ENCODE measurements at places on chromosomes 1 and 21.

DNA sequence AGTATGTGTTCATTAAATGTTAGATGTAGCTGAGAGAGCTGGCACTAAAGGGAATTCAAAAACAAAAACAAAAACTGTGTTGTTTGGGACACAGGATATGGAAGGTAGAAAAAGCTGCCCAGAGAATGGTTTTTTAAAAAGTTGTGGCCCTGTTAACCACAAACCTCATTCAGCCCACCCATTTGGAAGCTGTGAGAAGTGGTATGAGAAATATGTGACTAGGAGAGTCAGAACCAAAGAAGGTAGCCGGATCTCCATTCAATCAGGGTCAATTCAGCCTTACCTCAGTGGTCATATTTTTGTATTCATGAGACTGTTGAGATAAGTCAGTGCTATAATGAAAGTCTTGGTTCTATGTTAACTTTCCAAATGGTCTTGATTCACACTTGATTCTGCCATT lies 29.8 kb upstream of the CACYBP start:
- DNase-seq = no peak

- DNase-seq = no peak
These were observed 18.8 kb upstream of the UBXN10 start for GRCh38 chr1:20167126-20167525.

DNA sequence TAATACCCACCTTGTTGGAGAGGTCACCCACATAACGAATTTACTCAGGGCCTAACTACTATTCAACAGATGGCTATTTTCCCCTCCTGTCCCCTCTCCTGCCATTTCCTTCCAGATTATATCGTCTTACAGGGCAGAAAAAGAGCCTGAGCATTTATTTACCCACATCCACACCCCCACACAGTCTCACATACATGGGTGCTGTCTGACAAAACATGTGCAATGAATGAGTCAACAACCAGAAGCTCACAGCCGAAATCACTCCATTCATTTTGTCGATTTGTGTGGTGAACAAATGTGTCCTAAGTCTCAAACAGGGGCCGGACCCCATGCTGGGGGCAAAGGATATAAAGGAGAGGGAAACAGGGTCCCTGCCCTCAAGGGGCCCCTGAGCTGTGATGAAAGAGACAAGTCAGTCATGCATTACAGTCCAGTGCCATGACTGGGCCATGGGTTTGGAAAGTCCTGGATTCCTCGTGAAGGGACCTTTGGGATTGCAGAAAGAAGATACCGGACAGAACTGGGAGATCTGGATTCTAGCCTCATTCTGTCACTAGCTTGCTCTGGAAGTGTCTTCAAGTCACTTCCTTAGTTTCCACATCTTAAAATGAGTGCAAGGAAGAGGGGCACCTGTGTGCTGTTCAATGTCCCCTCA lies 16.4 kb upstream of the ZNF683 start:
- no peak for DNase-seq

- peak; percentile 5 for DNase-seq
These were observed 763.1 kb downstream of the USP25 start for GRCh38 chr21:16492892-16493291.

- DNase-seq = peak; percentile 47
These were observed 15.3 kb downstream of the SYF2 start for GRCh38 chr1:25217015-25217414.

DNA sequence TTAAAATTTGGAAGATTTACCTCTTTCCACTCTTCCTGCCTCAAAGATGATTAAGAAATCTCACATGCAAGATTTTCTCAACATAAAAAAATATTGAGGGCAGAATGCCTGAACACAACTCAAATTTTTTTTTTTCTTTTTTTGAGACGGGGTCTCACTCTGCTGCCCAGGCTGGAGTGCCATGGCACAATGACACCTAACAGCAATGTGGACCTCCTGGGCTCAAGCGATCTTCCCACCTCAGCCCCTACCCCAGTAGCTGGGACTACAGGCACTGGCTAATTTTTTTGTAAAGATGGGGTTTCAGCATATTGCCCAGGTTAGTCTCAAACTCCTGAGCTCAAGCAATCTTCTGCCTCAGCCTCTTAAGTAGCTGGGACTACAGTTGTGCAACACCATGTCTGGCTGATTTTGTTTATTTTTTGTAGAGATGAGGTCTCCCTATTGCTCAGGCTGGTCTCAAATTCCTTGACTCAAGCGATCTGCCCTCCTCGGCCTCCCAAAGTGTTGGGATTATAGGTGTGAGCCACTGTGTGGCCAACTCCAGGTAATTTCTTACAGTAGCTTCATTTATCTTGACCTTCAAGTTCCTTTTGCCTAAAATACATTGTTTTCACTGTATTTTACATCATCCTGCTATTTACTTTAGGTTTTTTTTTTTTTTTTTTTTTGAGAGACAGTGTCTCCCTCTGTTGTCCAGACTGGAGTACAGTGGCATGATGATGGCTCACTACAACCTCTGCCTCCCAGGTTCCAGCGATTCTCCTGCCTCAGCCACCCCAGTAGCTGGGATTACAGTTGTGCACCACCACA lies 10.4 kb downstream of the NUCKS1 start:
- no peak for DNase-seq

DNA sequence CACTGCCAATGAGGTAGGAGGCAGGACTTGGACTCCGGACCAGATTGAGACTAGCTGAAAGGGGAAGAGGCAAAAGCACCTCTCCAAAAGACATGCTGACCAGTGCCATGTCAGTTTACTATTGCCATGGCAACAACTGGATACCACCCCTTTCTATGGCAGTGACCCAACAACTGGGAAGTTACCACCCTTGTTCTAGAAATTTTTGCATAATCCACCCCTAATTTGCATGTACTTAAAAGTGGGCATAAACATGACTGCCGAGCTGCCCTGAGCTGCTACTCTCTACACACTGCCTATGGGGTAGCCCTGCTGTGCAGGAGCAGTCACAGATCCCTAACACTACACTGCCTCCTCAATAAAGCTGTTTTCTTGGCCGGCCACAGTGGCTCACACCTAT lies 19.0 kb upstream of the SLC6A9 start:
- DNase-seq = no peak

- DNase-seq = peak; percentile 16
These were observed 21.9 kb upstream of the ERO1B start for GRCh38 chr1:236303675-236304074.

DNA sequence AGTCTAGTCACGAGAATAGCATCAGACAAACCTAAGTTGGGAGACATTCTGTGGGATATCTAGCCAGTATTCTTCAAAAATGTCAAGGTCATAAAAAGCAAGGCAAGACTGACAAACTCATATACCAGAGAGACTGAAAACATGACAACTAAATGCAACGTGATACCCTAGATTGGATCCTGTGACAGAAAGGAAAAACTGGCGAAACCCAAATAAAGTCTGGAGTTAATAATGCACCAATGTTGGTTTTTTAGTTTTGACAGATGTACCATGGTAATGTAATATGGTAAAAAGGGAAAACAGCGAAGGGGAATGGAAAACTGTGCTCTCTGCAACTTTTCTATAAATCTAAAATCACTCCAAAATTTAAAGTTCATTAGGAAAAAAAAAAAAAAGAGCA lies 64.5 kb downstream of the EPS15 start:
- no peak for DNase-seq

GRCh38 chr1:31418626-31419323 lies 5.8 kb downstream of the SERINC2 start:
- no peak for DNase-seq

GRCh38 chr1:200042552-200043335 lies 15.2 kb downstream of the NR5A2 start:
- peak; percentile 16 for DNase-seq

DNA sequence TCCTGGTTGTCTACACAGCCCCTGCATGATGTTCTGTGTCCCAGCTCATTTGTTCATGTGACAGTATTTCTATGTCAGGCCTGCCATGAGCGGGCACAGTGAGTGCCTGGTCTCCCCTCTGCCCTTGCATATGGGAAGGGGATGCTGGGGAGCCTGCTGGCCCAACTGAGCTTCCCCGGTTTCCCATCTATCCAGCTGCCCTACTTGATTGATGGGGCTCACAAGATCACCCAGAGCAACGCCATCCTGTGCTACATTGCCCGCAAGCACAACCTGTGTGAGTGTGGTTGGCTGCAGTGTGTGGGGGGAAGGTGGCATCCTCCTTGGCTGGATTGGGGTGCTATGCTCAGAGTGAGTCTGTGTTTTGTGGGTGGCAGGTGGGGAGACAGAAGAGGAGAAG lies 1.5 kb downstream of the GSTM4 start:
- DNase-seq = no peak
